ENCODE measurements at places on chromosomes 4 and X.

DNA sequence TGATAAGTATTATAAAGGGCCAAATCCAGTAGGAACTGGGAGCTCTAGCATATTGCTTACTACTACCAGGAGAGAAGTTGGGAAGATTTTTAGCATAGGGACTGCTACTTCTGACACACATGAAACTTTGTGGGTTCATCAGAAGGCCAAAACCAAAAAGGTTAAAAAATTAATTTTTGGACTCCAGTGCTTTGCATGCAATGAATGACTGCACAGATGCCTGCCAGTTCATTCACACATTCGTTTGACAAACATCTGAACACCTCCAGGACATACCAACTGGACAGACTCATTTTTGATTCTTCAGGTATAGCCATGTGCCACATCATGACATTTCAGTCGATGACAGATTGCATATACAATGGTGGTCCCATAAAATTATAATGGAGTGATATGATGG is 79.8 kb downstream of the MID1IP1 start:
- no peak for DNase-seq

DNA sequence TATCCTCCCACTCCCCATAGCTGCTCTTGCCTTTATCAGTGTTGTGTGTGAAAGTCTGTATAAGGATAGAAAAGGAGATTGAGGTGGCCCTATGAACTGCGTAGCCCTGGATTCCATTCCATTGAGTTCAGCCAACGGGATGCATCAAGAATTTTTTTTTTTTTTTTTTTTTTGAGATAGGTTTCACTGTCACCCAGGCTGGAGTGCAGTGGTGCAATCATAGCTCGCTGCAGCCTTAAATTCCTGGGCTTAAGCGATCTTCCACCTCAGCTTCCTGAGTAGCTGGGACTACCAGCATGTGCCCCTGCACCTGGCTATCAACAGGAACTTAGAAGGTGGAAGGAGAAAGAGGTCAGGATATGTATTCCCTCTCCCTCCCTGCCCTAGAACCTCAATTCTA is 187.2 kb upstream of the SPRY1 start:
- no peak for DNase-seq

- no peak for DNase-seq
Measured at GRCh38 chr4:60948008-60948407, 252.1 kb upstream of the ADGRL3 start.

GRCh38 chrX:22652596-22652995 is 347.2 kb upstream of the DDX53 start:
- no peak for DNase-seq

DNA sequence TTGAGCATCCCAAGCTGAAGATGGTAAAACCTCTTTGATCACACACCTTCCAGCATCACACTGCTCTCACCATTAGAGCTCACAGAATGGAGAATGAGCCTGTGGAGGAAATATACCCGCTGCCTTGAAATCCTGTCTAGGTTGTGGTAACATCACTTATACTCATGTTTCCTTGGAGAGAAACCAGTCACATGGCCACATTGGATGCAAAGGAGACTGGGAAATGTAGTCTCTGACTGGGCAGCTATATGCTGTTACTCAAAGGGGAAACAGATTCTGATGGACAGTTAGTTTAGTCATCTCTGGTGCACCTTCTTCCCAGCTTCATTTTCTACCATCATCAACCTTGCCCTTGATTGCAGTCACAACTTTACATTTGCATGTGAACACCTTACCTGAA is 286.3 kb downstream of the ANKRD50 start:
- DNase-seq, result no peak

- no peak for DNase-seq
Measured at GRCh38 chr4:85986266-85986665, 373.6 kb downstream of the MAPK10 start.

DNA sequence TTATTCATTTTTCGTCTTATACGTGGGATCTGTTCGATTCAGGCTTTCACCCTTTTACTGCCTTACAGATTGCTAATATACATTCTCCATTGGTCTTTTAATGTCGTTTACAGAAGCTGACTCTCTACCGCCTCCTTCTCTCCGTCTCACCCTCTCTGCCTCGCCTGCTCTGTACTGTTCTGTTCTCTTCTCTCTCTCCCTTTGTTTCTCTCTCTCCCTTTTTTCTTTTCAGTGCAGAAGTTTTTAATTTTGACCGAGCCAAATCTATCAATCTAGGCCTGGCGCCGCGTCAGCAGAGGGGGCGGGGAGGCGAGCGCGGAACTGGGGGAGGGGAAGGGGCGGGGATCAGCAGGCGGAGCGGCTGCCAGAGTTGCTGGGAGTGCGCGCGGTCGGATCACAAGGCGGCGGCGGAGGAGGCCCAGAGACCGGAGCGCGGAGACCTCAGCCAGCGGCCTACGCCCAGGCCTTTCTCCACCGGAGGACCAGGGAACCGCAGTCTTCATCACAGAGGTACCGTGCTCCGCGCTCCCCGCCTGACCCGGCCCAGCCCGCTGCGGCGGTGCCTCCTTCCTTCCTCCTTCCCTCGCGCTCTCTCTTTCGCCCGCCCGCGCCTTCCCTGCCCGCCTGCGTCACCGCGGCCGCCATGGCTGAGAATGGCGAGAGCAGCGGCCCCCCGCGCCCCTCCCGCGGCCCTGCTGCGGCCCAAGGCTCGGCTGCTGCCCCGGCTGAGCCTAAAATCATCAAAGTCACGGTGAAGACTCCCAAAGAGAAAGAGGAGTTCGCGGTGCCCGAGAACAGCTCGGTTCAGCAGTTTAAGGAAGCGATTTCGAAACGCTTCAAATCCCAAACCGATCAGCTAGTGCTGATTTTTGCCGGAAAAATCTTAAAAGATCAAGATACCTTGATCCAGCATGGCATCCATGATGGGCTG is at the start of gene UBQLN2:
UBQLN2 (plus strand) TSS at position 397 of the 931 bp plus-strand sequence; CDS start at position 644, 247 bp downstream.
- peak; percentile 53 for DNase-seq

GRCh38 chr4:1115528-1116293 is 2.3 kb upstream of the RNF212 start:
- no peak for DNase-seq

DNA sequence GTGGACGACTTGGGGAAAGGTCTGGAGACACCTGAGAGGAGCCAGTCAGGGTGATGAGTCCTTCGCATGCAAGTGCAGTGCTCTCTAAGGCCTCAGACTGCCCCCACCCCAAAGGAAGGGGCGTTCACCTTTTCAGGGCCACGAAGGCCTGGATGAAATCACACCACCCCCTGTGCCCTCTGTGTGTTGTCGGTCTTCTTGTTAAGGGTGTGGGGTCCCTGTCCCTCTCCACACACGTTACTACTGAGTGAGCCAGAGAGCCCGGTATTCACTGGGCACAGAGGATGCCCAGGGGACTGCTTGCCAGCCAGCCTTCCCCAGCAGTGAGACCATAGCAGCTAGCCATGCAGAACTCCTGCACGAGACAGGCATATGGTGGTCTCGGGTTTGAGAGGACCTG is 72.0 kb downstream of the MTMR1 start:
- DNase-seq, result no peak

GRCh38 chr4:74096265-74096980 is 2.6 kb downstream of the CXCL2 start:
- DNase-seq, result no peak

DNA sequence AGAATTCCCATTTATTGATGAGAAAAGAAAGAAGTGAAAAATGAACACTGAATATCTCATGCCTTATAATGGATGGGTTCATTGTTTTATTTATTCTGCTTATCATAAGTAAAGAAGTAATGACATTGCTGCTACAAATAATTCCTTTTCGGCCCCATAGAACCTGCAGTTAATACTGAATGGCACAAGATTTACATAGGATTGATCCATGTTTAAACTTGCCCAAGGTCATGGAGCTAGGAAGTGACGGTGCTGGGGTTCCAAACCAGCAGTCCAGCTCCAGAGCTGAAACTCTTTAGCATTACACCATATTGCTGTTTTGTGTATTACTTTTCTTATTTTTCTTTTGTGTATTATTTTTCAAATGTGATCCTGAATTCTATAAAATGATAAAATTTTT is 30.2 kb upstream of the PRSS48 start:
- DNase-seq, result no peak

DNA sequence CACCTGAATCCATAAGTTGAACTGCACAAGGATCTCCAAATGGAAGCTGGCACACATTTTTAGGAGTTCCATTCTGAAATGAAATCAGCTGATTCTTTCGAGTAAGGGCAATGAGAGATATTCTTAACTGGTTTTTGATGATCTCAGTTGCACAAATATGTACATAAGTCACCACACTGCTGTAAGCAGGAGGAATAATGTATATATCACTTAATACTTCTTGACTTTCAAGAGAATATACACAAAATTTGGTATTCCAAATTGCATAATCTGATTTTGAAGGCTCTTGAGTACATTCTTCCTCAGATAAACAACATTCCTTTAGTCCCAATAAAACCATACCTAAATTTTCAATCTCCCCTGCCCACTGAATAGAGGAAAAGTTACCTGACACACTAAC is 8.2 kb downstream of the FANCB start:
- no peak for DNase-seq

- no peak for DNase-seq
Measured at GRCh38 chrX:34058005-34058404, 74.1 kb downstream of the FAM47A start.

DNA sequence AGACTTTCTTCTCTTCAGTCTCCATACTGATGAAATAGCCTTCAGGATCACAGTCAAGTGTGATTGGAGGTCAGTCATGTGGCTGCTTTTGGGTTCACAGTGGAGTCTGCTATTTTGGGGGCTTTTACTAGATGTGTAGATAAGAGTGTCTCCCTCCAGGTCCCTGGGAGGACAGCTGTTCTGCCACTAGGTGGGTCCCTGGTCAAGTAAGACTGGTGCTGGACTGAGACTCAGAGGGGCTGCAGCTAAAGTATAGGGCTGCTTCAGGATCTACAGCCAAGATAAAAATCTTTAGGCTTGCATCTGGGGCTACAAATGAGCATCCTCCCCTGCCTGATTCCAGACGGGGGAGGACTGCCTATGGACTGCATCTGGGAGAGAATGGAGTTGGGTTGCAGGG is 200.7 kb upstream of the ANKRD50 start:
- no peak for DNase-seq

DNA sequence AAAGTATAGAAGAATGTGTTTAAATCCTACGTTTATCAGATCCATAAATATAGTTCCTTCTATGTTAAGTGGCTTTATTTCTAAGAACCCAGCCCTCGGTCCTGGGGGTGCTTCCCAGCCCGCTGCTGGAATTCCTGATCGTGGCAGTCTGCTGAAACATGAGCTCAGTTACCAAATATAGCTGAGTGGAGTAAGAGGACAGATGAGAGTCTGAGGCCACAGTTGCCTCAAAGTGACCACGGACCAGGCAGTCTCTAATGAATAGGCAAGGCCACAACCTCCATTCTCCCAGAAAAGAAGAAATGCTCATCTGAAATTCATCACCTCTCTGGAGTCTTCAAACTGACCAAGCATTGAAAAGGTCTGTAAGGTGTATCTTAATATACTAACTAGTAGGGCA is at the start of gene PALLD:
PALLD (plus strand) TSS at position 219 of the 400 bp plus-strand sequence.
- no peak for DNase-seq

Measured in stimulated activated CD4-positive, alpha-beta T cell treated with anti-CD3 and anti-CD28 coated beads, TNF-alpha, amount 100 ng/mL, for 1 hour (primary cell).